GM12891 (cell line): ENCODE measurements at places on chromosomes 3 and 15.

DNA sequence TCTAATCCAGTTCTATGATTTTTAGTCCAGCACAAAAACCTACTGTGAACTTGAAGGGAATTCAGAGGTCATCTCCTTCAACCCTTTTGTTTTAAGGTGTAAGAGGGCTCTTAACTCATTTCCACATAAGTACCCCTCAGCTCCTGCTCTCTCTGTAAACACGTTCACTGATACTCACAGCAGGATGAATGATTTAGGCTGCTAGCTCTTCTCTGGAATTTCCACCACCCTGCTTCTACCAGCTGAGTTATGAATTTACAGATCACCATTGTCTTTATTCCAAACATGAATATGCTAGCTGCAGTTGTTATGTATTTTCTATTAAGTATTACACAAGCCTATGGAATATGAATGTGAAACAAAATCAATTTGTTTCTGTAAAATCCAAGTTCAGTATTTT, 101.3 kb upstream of the NANOGP8 start:
- no peak for DNase-seq

DNA sequence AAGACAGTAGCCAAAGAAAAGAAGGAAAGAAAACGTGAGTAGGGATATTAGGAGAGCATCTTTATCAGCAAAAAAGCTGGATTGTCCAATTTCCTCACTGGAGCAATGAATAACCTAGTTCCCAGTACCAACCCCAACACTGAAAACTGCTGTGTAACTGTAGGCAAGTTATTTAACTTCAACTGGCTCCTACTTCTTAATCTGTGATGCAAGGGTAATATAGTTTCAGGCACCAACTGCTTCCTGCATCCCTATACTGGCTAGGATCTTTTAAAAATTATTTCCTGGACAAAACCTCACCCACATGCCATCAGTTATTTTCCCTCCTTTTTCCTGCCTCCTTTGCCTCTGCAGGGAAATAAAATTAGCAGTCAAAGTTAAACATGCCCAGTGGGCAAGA, 59.6 kb downstream of the ZBTB20 start:
- no peak for DNase-seq

DNA sequence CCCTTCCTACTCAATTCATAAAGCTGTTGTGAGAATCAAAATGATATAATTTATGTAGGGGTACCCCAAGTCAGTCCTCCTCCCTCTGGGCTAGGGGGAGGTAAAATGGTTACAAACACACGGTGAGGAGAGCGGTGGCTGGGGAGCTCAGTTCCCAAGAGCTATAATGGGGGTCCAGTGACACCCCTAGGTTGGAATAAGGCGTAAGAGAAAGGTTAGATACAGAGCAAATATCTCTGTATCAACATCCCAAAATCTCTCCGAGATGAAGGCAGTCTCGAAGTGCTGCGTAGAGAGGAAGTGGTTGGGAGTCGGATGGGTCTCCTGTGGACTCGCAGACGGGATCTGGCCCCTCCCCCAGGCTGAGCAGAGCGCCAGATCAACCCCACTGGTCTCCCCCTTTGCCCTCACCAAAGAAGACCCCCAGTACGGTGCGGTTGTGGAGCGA, 1.8 kb downstream of the DUOX2 start:
- DNase-seq, result no peak

GRCh38 chr15:90062023-90062442, 40.2 kb downstream of the IDH2 start:
- DNase-seq, result no peak

- no peak for DNase-seq
These were observed 359.8 kb downstream of the C3orf38 start for GRCh38 chr3:88509582-88509981.

- no peak for DNase-seq
These were observed 757.7 kb downstream of the GRM7 start for GRCh38 chr3:7618606-7619005.

DNA sequence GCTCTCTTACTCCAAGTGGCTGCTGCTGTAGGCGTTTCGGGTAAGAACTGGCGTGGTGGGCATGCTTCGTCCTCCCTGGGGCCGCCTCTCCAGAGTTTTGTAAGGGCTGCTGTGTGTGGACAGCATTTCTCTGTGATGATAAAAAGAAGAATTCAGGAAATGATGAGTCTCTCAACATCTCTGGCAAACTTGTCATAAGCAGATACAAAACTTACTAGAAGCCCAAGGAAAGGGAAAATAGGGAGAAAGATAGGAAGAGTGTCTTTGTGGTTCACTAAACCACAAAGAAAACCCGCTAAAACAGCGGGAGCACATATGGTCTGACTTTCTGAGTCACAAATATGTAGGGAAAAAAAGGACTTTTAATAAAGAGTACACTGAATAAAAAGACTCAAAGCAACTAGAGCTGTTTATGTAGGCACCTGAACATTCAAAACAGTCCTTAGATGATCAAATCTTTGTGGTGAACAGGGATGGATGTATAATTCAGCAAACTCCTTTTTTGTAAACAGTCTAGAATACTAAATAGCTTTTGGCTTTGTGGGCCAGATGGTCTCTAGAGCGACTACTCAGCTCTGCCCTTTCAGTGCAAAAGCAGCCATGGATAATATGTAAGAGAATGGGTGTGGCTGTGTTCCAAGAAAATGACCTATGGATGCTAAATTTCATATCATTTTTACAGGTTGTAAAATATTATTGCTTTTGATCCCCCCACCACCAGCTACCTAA, 60.4 kb upstream of the LMOD3 start:
- DNase-seq, result no peak

DNA sequence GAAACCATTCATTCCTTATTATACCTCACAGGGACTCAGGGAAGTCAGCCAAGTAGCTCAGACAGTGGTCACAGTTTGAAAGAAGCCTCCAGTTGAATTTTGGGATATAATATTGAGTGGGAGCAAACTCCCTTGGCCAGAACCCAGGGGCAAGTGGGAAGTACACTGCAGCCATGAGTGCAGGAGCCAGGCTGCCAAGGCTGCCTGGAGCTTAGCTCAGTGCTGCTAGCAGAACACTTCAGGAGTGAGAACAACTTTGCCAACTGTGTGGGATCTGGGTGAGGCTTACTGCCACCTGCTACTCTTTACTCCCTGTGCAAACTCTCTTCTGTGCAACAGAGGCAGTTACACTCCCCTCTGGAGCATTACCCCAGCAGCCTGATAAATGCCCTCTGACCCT, 4.6 kb downstream of the OR5K3 start:
- DNase-seq, result no peak

DNA sequence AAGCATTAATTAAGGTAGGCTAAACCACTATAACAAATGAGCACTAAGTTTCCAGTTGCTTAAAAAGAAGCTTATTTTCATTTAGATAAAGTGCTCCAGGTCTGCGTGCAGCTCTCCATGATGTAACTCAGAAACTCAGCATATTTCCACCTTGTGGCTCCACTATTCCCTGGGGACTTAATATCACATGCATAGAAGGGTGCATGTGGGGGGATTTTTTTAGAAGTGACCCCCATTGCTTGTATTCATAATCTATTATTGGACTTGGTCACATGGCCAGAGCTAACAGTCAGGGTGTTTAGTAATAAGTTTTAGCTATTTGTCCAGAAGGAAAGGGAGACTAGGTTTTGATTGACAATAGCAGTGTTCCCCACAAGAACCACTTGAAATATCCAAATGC, 86.8 kb downstream of the TMCO5A start:
- DNase-seq, result no peak

DNA sequence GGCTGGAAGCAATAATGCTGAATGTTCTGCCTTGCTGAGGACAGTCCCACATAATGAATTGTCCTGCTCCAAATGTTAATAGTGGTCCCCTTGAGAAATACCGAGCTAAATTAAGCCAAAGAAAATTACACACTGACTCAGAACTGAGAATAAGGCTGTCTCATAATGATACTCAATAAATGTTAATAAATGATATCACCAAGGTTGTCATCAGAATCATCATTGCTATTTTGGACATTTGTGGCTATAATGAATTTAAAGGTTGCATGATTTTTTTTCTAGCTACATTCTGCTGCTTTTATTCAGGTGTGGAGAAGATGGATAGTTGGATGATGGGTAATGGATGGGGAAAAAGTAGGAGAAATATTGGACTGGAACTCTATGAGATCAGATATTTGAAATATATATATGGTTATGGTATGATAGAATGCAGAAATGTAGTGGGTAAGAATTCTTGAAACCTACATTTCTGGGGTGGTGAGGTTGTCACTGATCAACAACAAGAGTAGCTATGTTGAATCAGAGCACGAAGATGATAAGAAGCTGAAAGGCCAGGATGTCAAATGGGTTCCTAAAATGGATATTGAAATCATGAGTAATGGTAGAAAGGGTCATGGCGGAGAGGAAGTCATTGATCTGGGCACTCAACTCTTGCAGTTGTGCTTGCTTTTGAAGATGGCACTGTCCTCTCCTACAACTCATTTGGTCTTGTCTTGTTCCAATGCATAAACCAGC, 12.8 kb downstream of the CHST2 start:
- no peak for DNase-seq

DNA sequence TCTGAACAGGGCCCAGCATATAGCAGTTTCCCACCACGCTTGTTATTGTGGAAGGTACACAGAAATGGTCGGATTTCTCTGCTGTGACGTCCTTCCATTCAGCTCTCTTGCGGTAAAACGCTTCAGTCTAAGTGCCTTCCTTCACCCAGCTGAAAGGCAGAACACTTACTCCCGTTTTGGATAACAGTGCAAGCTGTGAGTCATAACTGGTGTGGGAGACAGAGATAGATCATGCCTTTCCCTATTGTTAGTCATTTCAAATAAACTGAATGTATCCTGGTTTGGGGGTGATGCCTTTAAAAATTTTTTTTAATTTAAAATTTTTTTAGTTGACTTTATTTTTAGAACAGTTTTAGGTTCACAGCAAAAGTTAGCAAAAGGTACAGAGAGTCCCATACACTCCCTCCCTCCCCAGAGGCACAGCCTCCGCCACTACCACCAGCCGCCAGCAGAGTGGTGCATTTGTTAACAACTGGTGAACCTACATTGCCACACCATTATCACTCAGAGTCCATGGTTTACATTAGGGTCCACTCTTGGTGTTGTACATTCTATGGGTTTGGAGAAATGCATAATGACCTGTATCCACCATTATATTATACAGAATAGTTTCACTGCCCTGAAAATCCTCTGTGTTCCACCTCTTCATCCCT, 94.9 kb upstream of the NSMCE3 start:
- DNase-seq, result no peak

DNA sequence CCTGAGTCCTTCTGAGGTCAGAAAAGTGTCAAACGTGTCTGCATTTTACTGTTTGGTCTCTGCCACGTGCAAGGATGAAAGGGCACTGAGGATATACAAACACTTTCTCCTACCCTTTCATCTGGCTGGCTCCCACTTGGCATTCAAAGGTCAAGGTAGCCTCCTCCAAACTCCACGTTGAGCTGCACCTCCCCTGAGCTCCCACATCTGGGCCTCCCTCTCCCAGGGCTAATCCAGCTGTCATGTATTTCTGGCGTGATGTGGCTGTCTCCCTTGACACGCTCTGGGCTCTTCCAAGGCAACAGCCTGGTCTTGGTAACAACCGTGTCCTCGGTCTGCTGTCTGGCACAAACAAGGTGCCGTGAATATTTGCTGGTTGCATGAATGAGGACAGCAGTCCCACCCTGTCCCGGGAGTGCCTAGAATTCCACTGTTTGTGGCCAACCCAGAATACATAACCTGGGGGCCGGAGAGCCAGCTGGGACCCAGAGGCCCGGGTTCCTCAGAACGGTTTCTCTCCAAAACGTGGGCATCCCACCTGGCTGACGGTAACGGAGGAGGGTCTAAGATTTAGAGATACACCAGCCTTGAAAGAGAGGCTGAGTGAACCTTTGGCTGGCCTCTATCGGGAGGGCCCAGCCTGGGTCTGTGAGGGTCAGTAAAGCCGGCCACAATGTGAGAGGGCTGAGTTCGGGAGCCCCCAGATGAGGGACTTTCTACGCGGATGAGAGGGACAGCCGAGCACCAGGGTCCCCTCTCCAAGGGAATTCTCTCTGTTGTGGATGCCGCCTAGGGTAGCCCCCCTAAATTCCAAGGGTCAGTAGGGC, 767 bp downstream of the GLT8D1 start:
- no peak for DNase-seq

GRCh38 chr15:24933716-24934115, 21.1 kb upstream of the SNRPN start:
- DNase-seq, result no peak

DNA sequence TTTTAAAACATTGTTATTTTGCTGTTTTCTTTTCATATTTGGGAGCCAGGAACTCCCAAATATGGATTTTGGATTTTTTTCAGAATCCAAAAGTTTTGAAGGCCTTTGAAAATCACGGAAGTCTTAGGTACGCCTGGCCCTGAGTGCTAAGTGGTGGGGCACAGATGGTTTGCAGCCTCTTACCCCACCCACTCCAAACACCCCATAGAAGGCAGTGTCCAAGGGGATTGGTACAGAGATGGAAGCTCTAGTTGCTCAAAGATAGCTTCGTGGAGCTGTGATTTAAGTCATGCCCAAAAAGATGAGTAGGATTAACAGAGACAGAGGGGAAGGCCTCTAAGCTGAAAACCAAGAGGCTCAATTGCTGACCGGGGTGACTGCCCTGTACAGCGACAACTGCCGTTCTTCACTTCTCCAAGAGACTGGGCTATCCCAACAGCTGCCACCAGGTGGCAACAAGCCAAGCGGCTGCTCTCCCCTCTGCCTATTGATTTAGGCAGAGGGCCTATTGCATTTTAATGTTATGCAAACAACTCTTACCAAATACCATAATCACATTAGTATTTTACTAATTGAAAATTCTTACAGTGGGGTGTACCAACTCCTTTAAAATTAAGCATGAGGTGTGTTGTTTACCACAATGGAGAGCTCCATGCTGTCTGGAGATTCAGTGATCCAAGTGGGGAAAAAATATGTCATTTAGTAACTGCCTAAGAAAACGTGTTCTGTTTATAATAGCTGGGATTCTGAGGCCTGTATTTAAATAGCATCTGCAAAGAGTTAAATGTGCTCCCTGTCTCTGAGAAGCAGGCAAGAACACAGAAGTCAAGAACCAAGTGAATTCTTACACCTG, 64.0 kb upstream of the C15orf61 start:
- DNase-seq, result peak; percentile 54

DNA sequence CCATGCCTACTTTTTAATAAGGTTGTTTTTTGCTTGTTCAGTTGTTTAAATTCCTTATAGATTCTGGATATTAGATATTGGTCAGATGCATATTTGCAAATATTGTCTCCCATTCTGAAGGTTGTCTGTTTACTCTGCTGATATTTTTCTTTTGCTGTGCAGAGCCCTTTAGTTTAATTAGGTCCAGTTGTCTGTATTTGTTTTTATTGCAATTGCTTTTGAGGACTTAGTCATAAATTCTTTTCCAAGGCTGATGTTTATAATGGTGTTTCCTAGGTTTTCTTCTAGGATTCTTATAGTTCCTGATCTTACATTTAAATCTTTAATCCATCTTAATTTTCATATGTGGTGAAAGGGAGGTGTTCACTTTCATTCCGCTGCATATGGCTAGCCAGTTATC, 77.4 kb downstream of the PTPRG start:
- no peak for DNase-seq

- DNase-seq, result no peak
These were observed 3.8 kb upstream of the CEMIP start for GRCh38 chr15:80775338-80775737.
